ENCODE measurements at places on chromosomes 2 and 18.

- DNase-seq: peak; percentile 79
Observed at GRCh38 chr18:31741097-31741735, 19.5 kb downstream of the SLC25A52 start.

DNA sequence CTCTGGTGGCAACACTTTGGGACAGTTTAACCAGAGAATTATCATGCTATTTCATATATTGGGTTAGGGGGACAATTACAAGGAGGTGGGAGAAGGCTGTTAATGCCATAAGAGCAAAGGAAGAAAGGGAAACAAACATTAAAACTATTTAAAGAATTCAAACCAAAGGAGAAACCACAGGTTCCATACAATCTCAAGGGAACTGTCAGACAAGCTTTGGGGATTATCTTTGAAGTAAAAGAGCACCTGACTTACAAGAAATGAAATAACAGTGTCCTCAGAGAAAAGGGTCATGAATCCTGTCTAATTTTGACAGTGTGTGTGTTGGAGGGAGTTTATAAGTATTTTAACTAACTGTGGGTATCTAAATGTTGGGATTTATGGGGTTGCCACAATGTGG lies 44.4 kb downstream of the CERS6 start:
- no peak for DNase-seq

- no peak for DNase-seq
Observed at GRCh38 chr2:68158134-68158447, 403 bp downstream of the PNO1 start.

DNA sequence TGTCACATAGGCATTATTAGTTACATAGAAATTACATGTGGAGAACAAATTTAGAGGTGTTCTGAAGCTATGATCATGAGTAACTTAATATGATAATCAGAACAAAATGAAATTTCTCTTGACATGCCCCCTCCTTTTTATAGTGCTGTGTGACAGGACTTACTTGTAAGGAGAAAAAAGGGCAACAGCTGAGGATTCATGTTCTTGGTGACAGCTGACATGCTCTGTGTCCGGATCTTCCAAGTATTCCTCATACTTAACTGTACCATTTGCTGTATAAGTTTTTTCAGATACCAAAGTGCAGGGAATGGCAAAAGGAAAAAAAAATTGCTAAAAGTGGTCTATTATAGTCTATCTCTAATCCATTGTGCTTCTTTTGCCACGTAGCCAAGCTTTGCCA lies 3.5 kb upstream of the MYL1 start:
- DNase-seq: no peak

DNA sequence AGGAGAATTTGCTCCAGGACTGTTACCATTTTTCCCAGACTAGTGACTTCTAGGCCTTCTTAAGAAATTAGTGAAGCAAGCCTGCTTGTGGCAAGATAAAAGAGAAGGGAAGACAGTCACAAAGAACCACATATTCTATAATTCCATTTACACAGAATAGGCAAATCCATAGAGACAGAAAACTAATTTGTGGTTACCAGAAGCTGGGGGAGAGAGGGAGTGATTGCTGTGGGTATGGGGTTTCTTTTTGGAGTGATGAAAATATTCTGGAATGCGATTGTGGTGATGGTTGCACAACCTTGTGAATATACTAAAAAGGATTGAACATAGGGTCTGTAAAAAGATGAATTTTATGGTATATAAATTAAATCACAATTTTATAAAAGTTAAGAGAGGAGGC lies 37.5 kb upstream of the SIX2 start:
- no peak for DNase-seq

DNA sequence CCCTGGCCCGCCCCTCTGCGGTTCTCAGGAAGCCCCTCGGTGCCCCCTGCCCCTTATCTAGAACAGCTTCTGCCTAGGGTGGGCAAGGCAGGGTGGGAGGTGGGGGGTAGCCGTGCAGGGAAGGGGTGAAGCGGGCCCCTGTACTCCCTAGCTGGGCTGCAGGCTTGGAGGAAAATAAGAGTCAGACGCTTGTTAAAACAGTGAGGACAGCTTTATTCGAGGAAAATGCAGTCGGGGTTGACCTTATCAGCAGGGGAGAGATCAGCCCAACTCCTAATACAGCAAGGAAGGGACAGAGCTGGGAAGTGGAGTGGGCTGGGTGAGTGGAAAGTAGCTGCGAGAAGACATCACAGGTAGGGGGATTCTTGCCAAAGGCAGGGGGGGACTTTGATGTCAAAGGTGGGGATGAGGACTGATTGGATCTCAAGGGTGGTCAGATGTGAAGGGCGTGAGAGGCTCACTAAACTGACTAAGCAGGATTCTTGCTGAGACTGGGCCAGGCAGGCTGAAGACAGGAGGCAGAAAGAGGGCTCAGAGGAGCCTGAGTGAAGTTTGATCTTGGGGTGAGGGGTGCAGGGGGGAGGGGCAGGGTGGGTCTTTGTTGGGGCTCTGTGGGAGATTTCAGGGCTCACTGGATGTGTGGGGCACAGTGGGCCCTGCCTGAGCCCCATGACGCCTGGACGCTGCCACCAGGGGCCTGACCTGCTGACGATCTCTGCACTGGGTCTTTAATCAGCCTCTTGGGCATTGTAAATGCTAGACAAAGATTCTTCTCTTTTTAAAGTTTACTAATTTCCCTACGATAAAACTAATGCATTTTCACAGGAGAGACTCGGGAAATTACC lies 29.9 kb downstream of the HPCAL1 start:
- no peak for DNase-seq

- DNase-seq: no peak
Observed at GRCh38 chr2:68742626-68743415, 8.2 kb downstream of the ARHGAP25 start.

GRCh38 chr2:72439892-72440291 lies 292.2 kb upstream of the CYP26B1 start:
- no peak for DNase-seq

DNA sequence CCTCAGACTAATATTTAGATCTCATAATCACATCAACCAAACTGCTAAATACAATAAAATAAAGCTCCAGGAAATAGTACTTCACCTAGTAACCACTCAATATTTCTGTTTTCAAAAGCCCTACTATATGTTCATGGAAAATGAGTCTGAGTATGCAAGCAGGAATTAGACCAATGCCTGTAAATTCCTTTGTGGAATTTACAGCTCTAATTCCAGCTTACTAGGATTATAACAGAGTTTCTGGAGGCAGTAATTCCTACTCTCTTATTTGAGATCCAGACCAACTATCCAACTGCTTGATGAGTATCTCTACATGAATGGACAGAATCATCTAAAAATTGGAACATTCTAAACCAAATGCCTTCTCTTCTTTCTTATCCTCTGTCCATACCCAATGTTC lies 11.6 kb downstream of the CDKL4 start:
- DNase-seq: no peak

DNA sequence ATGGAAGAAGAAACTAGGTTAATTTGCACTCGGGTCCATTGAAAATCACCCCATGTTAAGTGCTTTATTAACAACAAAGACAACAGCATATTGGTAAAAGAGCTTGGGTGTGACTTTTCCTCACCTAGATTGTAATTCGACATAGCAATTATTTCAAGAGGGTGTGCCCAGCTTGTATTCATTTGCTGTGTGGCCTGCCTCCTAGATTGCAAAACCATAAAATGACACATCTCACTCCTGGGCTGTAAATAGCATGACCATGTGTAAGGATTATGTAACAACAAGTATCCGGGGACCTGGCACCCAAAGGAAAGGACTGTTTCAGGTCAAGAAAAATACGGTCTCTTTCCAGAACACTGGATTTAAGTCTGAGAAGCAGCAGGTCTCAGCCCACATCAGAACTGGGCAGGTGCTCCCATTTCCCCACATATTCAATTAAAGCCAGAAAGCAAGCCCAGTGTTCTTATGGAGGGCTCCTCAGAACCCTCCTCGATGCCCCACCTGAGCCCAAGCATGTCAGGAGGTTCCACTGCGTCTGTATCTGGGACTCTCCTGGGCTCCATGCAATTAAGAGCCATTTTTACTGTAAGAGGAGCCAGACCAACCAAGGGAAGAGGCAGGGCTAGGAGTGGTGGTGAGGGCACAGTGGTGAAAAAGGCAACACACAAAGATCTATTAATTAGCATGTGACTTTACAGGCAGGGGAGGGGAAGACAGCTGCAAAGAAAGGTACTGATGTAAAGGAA lies 39.2 kb downstream of the MREG start:
- DNase-seq: no peak

DNA sequence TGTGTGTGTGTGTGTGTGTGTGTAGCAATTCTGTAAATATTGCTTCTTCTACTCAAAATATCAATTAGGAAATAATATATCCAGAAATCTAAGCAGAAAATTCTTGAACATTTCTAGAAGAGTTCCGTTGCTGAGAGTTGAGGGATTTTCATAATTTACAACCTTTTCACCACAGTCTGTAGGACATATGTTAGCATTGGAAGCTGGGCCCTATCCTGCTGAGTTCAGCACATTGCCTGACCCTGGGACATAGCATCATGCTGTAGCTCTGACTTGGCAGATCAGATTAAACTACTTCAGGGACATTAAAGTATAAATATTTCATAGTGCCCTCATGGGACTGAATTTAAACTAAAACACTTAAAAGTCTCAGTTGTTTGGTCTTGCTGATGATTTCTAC lies 129.2 kb upstream of the KCNH7 start:
- no peak for DNase-seq

GRCh38 chr18:45107425-45107824 lies 426.7 kb downstream of the SETBP1 start:
- DNase-seq: no peak

DNA sequence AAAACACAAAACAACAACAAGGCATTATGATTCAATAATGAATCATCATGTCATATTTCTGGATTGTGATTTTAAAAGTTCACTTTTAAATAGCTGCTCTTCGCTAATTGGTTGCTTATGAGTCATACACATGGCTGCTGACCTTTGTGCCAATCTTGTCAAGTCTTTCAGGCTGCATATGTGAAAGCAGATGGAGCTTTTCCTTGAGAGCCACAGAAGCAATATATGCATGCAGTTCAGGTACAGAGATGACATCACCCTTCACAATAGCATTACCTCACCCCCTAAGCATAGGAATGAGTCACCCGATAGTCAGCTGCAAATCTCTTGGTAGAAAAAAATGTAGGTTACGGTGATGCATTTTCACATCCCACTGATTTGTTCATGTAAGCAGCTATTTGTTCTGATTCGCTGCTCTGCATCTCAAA lies 27.2 kb downstream of the EIF2AK3 start:
- peak; percentile 69 for DNase-seq

GRCh38 chr2:176022048-176022447 lies 20.0 kb upstream of the LNPK start:
- no peak for DNase-seq

GRCh38 chr2:206154197-206154596 lies 5.0 kb downstream of the NDUFS1 start:
- no peak for DNase-seq

- no peak for DNase-seq
Observed at GRCh38 chr2:146659976-146660375, 1184.9 kb upstream of the ACVR2A start.

GRCh38 chr2:116585669-116586327 lies 1228.7 kb upstream of the DDX18 start:
- DNase-seq: no peak

GRCh38 chr2:216761133-216761532 lies 65.8 kb upstream of the IGFBP5 start:
- DNase-seq: no peak

DNA sequence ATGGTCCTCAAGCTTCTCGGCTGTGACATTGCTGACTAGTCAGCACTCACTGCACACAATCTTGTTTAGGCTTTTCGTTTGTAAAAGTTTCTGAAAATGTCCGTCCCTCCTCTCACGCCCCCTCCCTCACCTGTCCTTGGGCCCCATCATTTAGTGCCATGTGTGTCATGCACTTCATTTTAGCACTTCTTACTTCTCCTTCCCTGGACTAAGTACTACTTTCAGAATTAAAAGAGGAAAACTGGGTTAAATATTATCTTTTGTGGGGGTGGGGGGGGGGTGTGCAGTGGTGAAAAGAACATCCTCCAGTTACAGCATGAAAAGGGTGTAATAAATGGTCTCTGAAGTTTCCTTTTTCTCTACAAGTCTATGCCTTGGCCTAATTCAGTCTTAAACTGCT lies 182.0 kb upstream of the SP5 start:
- no peak for DNase-seq

- no peak for DNase-seq
Observed at GRCh38 chr18:56358608-56359280, 279.6 kb downstream of the TXNL1 start.

DNA sequence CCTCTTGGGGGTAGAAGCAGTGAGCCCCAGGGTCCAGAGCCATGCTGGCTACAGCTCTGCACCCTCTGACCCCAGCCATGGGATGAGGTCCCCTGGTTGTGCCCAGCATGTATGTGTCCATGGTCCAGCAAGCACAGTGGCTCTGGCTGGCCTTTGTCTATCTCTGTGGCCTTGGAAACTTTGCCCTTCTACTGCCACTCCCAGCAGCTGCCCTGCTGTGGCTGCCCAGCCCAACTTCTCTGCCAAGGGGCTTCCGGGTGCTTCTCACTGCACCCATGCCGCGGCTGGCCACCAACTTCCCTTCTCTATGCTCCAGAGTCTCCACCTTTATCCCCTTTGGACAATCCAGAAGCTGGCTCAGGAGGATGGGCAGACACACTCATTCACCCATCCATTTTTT lies 18.8 kb downstream of the TMEM185B start:
- DNase-seq: no peak

- no peak for DNase-seq
Observed at GRCh38 chr2:31957354-31958139, 53.3 kb downstream of the MEMO1 start.

GRCh38 chr18:78953566-78953965 lies 26.1 kb upstream of the SALL3 start:
- no peak for DNase-seq

- peak; percentile 41 for DNase-seq
Observed at GRCh38 chr2:232489516-232490220, 2.0 kb upstream of the ECEL1 start.

GRCh38 chr2:110097506-110098220 lies 18.0 kb downstream of the MALL start:
- DNase-seq: peak; percentile 46

DNA sequence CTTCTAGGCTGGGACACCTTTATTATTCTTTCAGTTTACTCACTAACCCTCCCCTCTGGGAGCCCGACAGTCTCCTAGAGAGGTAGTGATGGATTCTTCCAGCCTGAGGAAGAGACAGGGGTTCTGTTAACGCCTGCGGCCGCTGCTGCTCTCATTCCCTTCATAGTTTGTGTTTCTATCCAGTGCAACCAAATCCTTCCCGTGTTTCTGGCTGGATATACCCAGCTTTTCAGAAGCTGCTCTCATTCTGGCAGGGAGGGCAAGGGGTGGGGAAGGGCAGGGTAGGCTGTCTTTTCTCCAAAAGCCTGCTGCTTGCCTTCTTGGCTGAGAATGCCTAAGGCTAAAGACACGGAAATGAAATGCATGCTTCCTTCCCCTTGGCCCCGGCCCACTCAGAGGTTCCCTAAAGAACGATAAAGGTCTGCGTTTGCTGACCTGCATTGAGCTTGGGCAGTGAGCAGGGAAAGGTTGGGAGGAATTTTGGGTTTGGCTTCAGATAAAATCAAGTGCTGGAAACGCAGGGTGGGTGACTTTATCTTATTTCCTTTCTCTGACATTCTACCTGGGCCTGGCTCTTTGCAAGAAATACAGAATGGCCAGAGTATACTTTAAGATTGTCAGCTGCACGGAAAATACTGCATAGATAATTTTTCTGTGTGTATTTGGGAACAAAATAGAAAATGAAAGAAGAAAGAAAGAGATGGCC lies 390.9 kb downstream of the NBAS start:
- DNase-seq: no peak
